ENCODE measurements at places on chromosomes 16 and 17.

GRCh38 chr17:1641065-1641403 is 4.5 kb downstream of the SCARF1 start:
- no peak for DNase-seq

DNA sequence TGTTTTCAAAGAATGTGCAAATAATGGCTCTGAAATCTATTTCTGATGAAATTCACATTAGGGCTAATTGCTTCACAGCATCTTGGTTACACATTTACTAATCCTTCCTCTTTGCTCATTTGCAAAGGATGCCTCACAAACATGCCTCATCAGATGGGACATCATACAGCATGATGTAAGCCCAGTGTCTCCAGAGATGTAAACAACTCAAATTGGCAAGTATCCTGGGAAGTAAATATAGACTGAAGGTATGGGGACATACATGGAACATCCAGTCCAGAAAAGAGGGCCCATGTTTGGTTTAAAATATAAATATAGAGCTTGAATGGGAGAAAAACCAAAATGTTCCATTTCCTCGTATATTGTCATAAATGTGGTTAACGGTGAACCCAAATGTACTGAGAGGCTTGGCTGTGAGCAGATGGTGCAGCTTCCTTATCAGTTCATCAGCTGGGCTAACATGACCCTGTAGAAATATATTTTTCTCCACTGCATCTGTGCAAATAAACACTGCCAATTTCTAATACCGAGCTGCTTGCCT is 142.9 kb upstream of the NUDT7 start:
- no peak for DNase-seq

GRCh38 chr16:47461598-47462266 is 601 bp downstream of the PHKB start:
- DNase-seq, result no peak

- DNase-seq, result no peak
These were observed 577 bp downstream of the ZNF646 start for GRCh38 chr16:31074814-31075183.

DNA sequence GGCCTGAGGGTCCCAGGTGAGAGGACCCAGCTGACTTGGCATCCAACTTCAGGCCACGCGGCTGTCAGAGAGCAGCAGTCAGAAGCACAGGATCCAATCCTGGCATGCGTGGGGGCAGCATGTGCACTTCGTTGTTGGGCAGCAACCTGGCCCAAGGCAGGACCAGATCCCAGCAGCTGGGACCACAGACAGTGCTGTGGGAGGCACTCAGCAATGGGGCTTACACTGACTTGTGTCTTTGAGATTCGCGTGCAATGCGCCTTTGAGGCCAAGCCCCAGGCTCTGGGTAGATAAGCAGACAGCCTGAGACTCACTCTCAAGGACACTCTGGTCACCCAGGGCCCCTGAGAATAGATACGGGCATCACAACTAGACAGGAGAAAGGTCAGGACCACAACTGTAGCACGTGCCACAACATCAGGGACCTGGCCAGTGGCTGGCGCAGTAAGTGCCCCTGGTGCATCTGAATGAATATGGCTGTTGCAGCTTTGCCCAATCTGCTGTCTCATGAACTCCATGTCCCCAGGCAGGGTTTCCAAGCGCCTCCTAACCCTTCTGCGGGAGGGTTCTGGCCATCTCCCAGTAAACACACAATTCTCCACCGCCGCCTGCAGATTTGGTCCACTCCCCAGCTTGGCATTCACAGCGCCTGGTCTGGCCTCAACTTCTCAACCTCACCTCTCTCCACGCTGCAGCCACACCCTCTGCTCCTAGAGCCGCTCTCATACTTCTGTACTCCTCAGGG is 3.2 kb downstream of the PAM16 start:
- no peak for DNase-seq

DNA sequence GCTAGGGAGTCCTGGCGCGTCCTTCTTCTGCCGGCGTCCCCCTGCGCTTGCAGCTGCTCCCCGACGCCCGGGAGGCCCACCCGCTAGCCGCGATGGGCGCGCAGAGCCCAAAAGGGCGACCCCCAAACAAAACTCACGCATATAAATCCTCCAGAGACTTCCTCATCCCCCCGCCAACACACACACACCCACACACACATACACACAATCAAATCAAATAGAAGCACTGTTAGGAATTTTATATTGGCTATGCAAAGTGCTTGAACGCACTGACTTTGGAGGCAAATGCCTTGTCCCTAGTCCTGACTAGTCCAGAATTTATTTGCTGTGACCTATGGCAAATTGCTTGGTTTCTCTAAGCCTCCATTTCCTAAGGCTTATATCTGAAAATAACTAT is 23.8 kb upstream of the CRYM start:
- DNase-seq, result no peak

- DNase-seq, result no peak
These were observed 44.8 kb upstream of the NOG start for GRCh38 chr17:56548661-56549060.

DNA sequence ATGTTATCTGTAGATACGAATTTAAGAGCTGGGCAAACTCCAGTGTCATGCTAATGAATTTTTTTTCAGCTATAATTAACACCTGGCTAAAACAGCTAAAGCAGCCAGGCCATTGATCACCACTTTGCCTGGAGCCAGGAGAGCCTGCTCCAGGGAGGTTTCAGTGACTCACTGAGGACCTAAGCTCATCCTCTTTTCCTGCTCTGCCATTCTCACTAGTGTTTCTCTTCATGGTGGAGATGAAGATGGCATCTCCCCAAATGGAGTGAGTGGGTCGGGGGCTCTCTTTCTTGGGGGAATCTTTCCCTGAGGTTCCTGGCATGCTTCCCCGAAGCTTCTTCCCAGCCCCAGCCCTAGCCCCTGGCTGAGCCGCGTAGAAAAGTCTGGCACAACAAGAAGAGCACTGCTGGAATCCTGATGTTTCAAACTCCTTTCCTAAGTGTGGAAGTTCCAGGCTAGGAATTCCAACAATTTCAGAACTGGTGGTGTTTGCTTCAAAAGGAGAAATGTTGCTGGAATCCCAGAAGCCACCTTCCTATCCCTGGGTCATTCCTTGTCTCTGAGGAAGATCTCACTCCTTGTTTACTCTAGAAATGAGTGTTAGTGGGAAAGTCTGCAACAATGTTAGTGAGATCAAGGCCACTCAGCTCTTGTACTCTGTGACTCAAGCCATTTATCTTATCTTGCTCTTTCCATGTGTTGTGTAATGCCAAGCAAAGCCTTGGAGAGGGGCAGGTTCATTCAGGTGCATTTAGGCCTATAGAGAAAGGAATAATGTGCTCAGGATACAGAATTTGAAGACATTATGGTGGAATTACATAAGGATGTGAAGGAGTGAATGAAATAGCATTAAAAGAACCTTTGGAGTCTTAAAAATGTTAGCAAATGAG is 26.0 kb upstream of the B4GALNT2 start:
- no peak for DNase-seq

GRCh38 chr17:32331243-32332040 is 10.5 kb downstream of the C17orf75 start:
- no peak for DNase-seq

GRCh38 chr17:33023790-33024189 is 32.1 kb downstream of the SPACA3 start:
- no peak for DNase-seq

- no peak for DNase-seq
These were observed 5.9 kb upstream of the HOXB13 start for GRCh38 chr17:48734333-48735061.

DNA sequence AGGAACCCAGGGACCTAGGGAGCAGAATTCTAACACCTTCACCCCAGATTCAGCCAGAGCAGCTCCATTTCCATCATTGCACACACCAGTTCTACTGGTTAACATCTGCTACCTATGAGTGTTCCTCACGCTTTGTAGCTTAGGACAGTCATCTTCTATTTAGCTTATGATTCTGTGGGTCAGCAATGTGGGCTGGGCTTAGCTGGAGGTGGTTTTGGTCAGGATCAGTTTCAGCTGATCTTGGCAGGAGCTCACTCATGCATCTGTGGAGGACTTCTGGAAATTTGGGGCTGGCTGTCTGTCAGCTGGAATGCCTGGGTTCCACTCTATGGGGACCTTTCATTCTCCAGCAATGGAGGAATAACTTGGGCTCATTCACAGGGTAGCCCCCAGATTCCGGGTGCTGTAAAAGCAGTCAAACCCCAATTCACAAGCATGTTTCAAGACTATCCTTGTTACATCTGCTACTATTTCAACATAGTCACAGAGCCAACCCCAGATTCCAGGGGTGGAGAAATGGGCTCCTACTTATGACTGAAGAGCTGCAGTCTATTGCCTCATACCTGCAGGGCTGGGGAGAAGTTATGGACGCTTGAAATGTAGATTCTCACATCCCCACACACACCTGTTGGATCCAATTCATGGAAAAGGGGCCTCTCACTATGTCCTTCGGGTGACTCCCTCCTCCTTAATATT is 3.4 kb upstream of the HP start:
- no peak for DNase-seq

- DNase-seq, result no peak
These were observed 5.9 kb upstream of the MMD start for GRCh38 chr17:55427587-55427882.

DNA sequence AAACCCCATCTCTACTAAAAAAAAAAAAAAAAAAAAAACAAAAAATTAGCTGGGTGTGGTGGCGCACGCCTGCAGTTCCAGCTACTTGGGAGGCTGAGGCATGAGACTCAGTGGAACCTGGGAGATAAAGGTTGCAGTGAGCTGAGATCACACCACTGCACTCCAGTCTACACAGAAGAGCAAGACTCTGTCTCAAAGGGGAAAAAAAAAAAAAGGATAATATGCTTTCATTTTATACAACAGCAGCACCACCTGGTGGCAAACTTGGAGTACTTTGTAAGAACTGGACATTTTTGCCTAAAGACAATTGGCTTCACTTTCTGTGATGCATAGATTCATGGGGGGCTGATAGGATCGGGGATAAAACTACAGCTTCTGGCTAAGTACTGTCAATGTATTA is 8.5 kb downstream of the CHTF8 start:
- peak; percentile 43 for DNase-seq

GRCh38 chr16:57643147-57643874 is 14.9 kb downstream of the ADGRG1 start:
- DNase-seq, result no peak

DNA sequence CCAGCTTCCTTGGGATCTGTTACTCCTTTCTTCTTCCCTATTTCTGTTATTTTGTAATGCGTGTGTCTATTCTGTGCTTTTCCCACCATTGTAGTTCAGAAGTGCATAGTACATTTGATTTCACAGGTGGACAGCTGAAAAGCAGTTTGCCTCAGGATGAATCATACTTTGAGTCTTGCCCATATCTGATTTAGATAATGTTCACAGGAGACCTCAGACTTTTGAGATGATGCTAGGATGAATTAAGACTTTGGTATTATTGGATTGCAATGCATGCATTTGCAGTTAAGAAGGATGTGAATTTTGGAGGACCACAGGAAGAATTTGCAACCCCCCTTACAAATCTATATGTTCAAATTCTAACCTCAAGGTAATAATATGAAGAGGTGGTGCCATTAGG is 769.6 kb downstream of the CDH11 start:
- no peak for DNase-seq

DNA sequence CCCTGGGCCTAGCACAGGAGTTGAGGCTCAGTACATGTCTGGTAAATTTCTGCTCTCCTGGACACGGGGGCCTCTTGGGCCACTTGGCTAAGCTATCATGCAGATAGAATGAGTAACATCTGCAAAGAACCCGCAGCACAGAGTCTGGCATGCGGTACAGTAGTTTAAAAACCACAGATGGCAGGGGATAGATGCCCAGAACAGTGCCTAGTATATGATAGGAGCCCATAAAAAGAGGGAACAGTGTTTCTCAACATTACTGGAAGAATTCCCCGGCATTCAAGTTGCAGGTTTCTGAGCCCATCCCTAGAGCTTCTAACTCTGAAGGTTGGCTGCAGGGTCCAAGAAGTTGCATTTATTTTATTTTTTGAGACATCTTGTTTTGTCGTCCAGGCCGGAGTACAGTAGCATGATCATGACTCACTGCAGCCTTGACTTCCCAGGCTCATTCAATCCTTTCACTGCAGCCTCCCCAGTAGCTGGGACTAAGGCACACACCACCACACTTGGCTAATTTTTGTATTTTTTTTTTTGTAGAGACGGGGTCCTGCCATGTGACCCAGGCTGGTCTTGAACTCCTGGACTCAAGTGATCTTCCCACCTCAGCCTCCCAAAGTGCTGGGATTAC is 5.8 kb downstream of the CDIPT start:
- DNase-seq, result no peak

- no peak for DNase-seq
These were observed 1.2 kb upstream of the FLYWCH1 start for GRCh38 chr16:2910441-2910969.

GRCh38 chr17:42509409-42509808 is 26.6 kb upstream of the NAGLU start:
- no peak for DNase-seq

- no peak for DNase-seq
These were observed 489 bp downstream of the ZC3H18 start for GRCh38 chr16:88570691-88571092.

DNA sequence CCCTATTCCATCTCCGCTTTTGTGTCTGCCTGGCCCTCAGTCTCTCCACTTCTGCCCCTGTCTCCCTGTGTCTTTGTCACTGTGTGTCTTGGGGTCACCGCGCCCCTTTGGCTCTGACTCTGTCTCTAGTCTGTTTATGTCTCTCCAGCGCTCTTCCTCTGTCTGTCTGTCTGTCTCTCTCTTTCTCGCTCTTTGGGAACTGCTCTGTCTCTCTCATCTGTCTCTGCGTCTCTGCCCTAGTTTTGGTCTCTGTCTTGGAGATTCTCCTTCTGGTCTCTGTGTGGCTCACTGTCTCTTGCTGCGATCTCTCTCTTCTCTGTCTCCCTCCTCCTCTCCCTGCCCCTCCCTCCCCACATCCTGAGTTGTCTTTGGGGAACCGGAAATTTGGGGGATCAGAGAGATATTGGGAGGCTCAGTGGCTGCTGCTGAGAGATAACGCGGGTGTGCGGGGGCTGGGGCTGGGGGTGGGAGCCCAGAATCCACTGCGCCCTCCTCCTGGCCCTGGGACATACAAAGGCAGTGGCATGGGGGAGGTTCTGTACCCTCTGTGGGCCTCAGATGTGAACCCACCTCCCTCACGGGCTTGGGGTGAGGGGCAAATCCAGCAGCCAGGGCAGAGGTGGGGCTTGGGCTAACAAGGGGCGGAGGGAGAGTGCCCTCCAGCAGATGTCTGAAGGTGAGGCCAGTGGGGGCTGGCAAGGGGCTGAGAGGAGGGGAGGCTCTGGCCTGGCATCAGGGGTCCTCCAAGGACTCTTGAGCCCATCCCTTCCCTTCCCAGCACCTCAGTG is 24.4 kb downstream of the LAT start:
- no peak for DNase-seq

GRCh38 chr17:51873302-51873701 is 285.2 kb downstream of the CA10 start:
- no peak for DNase-seq

DNA sequence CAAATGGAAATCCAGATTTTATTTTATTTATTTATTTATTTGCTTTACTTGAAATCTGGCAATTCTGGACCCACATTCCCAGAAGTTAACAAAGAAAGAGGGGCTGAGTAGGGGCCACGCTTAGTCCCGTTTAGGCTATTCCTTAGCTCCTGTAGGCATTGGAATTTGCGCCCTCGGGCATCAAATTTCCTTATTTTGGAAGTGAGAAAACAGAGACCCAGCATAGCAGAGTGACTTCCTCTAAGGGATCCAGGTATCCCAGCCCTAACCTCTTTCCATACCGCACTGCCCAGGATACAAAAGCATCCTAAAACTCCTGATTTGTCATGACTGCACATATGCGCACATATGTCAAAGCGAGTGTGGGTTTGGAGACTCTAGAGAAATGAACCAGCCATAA is 19.0 kb upstream of the SMG1 start:
- DNase-seq, result no peak

GRCh38 chr17:4900231-4901107 is 1.1 kb downstream of the C17orf107 start:
- no peak for DNase-seq

GRCh38 chr17:44967907-44968224 is 237 bp downstream of the C1QL1 start:
- no peak for DNase-seq
